Choroid plexus epithelial cell (primary cell): ENCODE measurements at places on chromosomes 16 and 17.

GRCh38 chr16:23552161-23552560, 5.0 kb downstream of the EARS2 start:
- no peak for DNase-seq

- DNase-seq, result no peak
These were observed 59.9 kb downstream of the WNT3 start for GRCh38 chr17:46758614-46759013.

DNA sequence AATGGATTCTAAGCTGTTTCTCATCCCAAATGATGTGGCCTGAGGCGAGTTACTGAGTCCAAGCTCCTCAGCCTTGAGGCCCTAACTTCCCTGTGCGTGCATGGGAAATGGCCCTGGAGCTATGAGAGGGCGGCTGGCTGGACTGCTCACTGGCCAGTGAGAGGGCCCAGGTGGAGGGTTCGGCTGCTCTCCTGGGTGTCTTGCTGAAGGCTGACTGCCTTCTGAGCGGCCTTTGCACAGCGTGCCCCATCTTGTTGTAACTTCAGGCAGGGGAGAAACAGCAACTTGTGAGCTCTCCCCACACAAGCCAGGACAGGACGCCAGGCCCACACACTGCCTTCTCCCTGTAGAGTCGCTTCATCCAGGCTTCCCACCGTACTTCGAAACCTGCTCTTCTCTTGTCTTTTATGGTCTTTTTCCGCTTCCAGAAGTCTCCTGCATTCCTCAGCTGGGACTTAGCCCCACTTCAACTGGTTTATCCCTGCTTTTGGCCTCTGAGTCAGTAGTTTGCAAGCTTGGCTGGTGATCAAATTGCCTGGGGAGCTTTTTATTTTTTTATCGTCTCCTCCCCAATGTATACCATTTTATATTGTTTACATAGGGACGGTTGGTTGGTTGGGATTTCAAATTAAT, 13.3 kb downstream of the CDH3 start:
- DNase-seq, result peak; percentile 64

DNA sequence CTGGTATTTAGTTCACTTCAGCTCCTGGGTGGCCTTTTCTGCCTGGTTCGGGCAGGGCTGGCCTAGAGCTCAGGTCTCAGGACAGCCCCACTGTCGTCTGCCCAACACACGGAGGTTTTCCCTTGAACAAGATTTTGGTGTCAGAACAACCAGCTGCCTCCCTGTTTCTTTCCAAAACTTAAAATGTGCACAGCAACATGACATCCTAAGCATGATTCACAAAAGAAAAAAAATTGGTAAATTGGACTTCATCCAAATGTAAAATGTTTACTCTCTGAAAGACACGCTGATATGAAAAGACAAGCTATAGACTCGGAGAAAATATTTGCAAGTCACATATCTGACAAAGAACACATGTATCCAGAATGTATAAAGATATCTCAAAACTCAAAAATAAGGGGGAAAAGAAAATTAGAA, 197.8 kb upstream of the CHMP6 start:
- peak; percentile 78 for DNase-seq

DNA sequence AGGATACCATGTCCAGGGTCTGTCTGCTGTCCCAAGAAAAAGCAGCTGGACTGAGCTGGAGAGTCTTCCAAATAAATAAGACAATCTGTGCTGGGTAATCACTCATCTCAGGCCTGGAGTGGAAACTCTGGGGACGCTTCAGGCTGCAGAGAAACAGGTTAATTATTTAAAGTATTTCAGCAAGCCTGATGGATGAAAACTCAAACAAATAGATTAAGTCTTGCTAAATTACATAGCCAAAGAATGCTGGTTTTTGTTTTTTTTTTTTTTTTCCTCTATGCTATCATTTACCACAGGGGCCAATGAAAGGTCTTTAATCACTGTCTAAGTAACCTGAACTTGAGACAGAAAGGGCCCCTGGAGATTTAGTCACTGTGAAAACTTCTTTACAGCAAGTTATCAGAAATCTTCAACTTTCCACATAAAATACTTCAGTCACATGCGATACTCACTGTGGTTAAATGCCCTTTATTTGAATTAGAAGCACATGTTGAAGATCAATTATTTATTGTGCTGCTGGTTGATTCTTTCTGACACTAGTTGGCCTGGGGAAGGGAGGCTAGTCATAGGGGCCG, 31.0 kb upstream of the KCNJ2 start:
- no peak for DNase-seq
